ENCODE measurements at places on chromosomes 6 and 20. TPM values are rescaled to one million over a fixed set of nuclear protein-coding genes. Genes with fewer than 3 reads are reported as not detected.

- no peak for DNase-seq
Measured at GRCh38 chr20:16498526-16499253, 74.6 kb downstream of the KIF16B start.

GRCh38 chr6:19841181-19841580, 4.0 kb downstream of the ID4 start:
- no peak for DNase-seq

DNA sequence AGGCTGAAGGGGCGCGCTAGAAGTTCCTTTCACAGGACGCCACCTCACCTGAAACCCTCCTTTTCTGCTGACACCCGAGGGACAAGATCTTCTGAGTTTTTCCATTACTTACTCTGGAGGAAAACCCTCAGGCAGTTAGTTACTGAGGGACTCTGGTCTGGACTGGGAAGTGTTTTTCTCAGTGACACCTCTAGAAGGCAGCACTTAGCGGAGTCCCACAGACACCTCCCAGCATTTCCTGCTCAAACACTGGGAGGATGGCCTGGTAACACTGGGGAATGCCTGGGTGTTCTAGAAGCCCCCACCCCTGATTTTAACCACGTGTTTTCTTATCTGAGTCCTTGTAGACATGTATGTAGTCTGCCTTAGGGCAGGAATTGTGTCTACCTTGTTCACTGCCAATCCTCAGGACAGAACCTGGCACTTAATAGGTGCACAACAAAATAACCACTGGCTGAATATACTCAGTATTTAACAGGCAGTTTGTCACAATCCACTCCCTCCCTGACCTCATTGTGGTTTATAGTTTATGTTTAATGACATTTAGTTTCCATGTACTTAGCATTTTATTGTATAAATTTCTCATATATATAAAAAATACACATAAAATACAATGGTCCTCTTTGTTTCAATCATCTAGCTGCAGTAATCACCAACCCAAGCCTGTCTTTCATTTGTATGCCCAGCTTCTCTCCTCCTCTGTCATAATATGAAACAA, 4.8 kb downstream of the GSTA3 start:
- DNase-seq: peak; percentile 32

- no peak for DNase-seq
Measured at GRCh38 chr6:40933864-40934263, 105.2 kb downstream of the UNC5CL start.

The CFAP61 gene
- 0.12 TPM for total RNA-seq

DNA sequence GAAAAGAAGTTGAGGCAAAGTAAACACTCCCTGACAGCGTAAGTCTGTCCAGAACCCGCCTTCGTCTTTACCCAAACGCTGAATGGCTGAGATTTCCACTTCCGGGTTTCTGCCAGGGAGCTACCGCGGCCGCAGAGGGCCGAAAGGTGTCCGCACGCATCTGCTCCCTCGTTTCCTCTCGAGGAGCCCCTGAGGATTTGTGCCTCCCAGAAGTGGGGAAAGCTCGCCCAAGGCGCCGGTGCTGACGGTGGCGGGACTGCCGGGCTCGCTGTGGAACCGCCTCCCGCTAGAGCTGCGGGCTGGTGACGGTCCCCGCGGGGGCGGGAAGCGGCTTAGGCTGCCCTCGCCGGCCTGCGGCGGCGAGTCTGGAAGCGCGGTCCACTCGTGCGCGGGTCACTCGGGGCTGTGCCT, 1760.2 kb upstream of the DEFB115 start:
- peak; percentile 94 for DNase-seq

- DNase-seq: no peak
Measured at GRCh38 chr6:144075875-144076274, 19.5 kb downstream of the SF3B5 start.
